Activated CD4-positive, alpha-beta T cell treated with anti-CD3 and anti-CD28 coated beads for 1 hour (primary cell): ENCODE measurements at places on chromosomes 5 and 9.

DNA sequence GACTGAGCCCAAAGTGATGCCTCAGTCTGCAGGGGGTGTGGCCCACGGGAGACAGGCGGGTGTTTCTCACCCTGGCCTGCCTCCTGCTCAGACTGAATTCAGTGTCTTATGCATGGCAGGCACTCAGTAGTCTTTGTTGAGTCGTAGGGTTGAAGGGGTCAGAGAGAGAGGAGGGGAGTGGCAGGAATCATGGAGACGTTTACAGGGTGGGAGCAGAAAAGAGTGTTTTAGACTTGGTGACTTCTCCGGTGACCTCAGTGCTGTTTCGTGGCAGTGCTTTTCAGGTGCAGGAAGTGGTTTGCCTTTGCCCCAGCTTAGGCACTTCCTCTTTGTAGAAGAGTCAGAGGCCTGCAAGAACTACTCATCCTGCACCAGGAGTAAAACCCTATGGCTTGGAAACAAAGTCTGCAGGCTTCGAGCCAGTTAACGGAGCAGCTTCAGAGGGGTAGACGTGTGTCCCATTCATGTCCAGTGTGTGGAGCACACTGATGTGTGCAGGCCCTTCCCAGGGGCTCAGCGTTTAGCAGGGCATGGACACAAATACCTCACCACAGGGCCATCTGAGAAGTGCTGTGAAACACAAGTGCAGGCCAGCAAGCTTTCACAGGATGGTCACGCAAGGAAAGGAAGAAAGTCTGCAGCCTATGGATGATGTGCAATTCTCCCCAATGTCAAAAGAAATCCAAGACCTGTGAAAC lies 24.5 kb upstream of the SEMA4D start:
- peak; percentile 66 for DNase-seq

DNA sequence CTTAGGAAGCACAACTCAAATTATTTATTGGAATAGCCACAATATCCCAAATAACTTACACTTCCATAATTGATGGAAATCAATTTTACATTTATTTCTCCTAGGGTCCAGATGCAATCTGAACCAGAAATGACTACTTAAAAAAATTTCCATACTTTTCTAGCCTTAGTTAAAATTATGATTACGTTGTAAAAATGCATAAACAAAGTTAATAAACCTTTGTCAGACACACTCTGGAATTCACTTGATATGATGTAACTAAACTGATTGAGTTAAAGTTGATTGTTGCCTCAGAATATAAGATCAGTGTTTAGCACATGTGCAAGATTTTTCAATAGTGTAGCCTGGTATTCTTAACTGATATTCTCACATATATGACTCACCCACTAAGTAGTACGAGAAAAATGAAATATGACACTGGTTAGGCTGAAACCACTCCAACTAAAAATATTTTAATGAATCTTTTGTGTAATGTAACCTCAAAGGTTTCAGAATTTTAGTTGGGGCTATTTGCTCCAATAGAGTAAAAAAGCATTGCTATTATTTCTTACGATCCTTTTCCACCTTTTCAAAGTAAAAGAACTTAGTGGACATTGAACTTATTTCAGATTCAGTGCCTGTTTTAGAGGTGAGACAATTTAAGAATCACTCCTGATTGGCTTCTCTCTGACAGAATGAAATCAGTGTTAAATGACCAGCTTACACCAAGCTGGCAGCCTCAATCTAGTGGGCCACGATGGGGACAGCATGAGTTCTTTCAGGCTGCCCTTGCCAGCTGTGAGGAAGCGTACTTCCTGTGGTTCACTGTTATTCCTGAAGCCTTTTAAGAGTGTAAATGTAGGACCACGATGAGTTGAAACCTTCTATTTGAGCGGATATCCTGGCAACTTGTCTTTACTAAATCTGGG lies 277.2 kb upstream of the CDH9 start:
- DNase-seq = no peak

GRCh38 chr5:74109344-74109743 lies 483.3 kb downstream of the ARHGEF28 start:
- DNase-seq = no peak

GRCh38 chr5:140795259-140795641 lies 598 bp downstream of the PCDHA2 start:
- DNase-seq = no peak

GRCh38 chr5:135376961-135377624 lies 21.9 kb downstream of the MACROH2A1 start:
- no peak for DNase-seq

DNA sequence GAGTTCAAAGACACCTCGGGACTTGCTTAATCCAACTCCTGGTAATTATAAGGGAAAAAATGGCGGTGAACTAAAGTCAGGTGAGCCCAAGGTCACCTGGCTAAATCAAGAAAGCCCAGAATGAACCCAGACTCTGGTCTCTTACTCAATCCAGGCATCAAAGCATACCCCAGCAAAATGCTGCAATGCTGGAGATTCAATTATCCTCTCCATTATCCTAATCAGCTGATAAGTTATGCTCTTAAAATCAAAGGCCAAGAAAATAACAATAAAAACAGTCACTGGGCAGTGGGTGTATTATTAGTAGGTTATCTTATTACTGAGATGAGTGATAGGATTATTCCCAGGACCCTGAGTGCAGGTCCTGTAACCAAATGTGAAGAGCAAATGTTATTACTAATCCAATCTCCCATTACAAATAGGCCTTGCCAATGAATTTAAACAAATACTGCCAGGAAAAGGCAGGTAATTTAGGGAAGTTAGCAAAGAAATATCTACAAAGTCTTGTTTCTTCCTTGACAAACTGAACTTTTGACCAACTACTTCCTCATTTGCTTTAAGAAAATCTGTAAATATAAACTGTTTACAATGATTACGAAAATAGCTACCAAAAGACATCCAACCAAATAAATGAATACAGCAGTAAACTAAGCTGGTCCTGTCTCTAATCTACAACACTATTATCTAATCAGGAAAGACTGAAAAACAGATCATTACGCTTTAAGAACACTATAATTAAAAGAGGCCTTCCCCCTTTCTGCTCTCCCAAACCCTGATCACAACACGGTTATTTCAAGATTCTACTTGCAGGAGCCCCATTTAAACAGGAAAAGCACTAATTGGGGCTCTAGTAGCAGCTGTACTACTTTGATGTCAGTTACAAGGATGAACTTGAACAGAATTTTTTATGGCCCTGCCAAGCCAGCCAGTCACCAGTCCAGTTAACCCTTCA lies 103.2 kb downstream of the MED27 start:
- no peak for DNase-seq

DNA sequence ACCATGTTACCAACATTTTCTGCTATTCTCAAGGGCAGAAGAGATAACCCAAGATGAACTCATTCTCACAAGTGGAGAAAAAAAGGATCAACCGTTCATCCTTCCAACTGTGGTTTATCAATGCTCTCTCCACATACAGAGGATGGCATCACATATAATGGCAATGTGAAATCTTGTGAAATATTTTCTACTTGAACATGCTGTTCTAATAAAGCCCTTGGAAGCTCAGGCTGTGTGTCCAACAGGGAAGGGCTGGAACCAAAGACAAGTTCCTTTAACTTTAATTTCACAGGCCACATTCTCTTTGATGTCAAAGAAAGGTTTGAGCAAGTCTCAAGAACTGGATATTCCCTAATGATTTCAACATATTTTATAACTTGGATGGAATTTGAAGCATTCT lies 230.5 kb downstream of the SPOCK1 start:
- DNase-seq = no peak

- DNase-seq = no peak
Measured at GRCh38 chr5:100800562-100800961, 102.5 kb downstream of the ST8SIA4 start.

- DNase-seq = no peak
Measured at GRCh38 chr5:169161022-169161680, 139.8 kb downstream of the SLIT3 start.

DNA sequence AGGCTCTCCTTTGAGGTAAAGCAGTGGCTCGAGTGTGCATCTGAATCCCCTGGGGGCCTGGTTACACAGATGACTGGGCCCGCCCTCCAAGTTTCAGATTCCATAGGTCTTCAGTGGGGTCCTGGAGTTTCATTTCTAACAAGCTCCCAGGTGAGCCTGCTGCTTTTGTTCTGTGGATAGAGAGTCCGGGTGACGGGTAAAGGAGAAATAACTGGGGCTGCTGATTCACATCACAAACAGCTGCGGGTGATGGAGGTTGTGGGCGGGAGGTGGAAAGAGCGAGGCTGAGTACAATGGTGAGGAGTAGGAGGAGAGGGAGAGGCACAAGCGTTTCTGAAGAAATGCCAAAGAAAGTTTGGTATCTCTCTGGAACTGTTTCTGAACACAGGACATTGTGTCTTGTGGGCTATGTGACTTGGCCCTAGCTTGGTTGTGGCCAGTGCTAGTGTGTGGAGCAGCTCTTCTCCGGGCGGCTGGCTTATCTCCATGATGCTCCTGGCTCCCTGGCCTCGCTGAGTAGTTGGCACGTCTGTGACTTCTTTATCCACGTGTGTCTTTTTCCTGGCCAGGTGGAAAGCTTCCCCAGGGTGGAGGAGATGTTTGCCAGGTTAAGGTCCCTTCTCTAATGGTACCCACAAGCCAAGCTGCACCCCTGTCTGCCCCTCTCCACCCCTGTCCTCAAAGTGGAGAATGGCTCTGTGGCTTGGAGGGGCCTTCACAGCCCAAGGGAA lies 61.7 kb downstream of the HSPA4 start:
- DNase-seq = no peak

GRCh38 chr9:111825468-111826145 lies 30.9 kb upstream of the SHOC1 start:
- no peak for DNase-seq

DNA sequence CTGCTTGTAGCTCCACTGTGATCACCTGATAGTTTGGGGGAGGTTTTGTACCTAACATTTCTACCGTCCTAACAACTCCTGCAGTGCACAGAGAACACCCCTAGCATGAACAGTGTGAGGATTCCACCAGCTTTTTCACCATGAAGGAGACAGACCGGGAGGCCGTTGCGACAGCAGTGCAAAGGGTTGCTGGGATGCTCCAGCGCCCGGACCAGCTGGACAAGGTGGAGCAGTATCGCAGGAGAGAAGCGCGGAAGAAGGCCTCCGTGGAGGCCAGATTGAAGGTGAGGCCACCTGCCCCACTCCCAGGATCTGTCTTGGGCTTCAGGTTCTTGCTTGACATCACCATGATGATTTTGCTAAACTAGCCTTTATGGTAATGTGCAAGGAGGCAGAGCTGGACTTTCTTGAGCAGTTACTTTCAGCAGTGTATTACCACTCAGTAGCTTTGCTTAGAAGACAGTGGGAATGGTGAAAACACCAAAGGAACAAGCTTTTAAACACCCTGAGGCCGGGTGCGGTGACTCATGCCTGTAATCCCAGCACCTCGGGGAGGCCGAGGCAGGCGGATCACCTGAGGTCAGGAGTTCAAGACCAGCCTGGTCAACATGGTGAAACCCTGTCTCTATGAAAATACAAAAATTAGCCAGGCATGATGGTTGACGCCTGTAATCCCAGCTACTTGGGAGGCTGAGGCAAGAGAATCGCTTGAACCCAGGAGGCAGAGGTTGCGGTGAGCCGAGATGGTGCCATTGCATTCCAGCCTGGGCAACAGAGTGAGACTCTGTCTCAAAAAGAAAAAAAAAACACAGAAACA lies 3.3 kb downstream of the EXOC3 start:
- DNase-seq = no peak

DNA sequence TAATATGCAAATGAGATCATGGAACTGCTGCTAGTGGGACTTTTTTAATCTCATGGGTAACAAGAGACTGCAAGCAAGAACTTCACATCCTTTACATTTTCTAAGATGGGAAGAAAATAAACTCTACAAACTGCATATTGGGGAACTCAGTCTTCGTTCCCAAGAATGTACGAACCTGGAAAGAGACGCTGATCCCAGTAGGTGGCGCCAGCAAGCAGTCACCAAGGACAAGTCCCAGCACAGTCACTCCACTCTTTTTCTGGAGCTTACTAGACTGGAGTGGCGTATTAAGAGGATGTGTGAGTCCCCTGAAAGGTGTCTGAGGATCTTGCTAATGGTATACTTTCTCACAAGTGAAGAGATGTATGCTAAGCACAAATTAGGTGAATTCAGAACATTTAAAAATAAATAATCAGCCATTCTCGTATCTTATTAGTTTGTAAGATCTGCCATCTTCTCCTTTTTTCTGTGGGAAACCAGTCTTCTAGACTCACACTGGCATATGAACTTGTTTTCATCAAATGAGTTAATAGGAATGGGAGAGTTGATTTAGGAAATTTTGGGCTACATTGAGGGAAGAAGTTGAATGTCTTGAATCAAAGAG lies 16.0 kb upstream of the PUM3 start:
- no peak for DNase-seq

DNA sequence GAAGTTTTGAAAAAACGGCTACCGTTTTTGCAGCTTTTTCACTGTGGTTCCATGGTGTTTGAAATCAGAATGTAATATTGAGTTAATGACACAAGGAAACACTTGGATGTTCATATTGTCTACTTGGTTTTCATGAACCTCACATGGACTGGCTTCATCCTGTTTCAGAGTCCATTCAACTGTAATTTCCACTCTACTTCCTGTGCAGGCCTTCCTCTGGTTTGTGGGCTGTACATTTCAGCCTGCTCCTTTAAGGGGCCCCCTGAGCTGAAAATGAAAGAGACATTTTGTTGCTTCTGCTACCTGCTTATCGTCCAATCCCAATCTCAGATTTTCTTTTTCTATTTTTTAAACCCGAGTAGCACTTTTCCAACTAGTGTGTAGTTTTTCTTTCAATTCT lies 41.8 kb upstream of the CDKN2B start:
- DNase-seq = no peak

- DNase-seq = no peak
Measured at GRCh38 chr5:74310386-74310785, 330.1 kb downstream of the ENC1 start.

DNA sequence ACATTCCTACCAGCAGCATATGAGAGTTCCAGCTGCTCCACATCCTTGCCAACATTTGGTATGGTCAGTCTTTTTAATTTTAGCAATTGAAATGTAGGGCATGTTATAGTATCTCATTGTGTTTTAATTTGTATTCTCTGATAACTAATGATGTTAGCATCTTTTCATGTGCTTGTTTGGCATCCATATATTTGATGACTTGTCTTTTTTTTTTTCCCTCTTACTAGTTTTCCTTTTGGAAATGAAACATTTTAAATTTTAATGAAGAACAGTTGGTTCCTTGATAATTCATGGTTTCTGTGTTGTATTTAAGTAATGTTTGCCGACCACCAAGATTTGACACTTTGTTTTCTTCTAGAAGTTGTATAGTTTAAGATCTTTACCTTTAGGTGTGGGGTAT lies 8.8 kb downstream of the OGN start:
- no peak for DNase-seq

GRCh38 chr5:65790371-65791163 lies 68.6 kb downstream of the NLN start:
- no peak for DNase-seq

DNA sequence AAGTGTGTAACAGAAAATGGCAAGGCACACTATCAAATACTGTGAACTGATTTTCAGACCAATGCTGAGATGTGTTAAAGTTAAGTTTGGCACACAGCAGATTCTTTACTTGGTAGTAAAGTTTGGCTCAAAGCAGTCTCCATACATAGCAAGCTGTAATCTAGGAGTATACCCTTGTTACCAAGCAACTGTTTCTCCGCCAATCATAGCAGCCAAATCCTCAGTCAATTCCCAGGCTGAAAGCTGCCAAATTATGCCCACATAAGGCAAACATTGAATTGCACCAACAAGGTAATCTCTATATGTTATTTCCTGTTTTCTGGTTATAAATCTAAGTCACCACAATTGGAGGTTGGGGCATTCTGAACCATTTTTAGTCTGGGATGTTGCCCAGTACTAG lies 345.7 kb downstream of the DEPDC1B start:
- DNase-seq = no peak

GRCh38 chr9:127876026-127876763 lies 1.3 kb downstream of the AK1 start:
- DNase-seq = no peak
